ENCODE measurements at places on chromosomes 12 and 14.

DNA sequence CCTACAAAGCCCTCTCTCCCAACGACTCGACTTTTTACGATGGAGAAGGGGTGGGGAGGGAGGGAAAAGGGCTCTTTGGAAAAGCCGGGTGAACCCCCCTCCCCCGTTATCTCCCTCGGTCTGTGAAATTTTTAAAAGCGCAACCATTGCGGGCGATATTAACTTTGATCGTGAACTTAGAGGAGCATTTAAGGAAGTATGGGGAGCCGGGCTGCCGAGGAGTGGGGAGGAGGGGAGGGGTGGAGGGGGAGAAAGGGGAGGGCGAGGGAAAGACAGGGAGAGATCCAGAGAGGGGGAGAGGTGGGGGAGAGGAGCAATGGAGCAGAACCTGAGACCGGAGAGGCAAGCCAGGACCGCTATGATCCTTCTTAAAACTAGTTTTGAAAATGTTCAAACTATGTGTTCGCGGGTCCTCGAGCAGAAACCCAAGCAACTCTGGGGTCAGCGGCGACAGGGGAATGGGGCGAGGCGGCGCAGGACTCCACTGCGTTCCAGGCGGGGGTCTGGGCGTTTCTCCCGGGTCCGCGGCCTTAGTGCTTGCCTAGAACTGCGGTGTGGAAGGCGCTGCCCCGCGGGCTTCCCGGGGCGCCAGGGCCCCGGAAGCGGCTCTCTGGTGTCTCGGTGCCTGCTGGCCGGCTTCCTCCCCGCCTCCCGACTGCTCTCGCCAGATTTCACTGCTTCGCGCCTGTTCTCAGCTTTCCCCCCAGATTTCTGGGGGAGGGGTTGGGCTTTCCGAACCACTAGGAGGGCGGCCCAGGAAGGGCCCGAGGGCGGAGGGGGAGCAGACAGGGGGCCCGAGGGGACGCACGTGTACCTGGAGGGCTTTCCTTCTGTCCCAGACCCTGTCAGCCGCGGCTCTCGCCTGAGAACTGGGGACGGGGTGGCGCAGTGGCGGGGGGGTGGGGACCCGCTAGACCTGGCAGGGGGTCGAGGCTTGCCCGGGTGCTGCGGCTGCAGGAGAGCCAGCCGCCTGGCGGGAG, at the start of gene HOTAIR:
TSS of gene HOTAIR (minus strand) at position 871 of the 980 bp plus-strand sequence.
- DNase-seq = no peak

- no peak for DNase-seq
Measured at GRCh38 chr12:38384816-38385378, 68.3 kb downstream of the ALG10B start.

- DNase-seq = no peak
Measured at GRCh38 chr14:74500417-74501134, 7.0 kb downstream of the ISCA2 start.

DNA sequence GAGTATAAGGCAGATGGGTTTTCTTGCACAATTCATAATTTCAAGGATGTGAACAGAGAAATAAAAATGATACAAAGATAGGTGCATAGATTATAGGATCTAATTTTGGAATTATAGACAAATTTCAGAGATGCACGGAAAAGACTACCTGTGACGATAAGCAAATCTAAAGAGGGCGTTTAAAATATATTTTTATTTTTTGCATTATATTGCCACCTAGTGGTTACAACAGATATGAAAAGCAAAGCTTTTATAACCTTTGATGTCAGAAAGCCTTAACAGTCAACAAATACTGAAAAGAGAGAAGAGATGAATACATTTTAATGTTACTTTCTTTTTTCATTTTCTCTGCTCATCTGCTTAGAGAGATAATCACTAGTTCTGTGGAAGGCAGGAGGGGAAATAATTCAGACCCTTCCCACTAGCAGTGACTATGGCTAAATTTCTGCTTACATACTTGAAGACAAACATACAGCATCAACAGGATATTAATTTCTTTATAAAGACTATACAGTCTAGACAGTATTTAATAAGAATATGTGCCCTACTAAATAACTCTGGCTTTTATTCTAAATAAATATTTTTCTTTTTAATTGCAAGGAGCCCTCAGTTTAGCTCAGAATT, 46.3 kb downstream of the NTS start:
- no peak for DNase-seq

GRCh38 chr12:130253866-130254265, 83.8 kb upstream of the PIWIL1 start:
- DNase-seq = no peak

DNA sequence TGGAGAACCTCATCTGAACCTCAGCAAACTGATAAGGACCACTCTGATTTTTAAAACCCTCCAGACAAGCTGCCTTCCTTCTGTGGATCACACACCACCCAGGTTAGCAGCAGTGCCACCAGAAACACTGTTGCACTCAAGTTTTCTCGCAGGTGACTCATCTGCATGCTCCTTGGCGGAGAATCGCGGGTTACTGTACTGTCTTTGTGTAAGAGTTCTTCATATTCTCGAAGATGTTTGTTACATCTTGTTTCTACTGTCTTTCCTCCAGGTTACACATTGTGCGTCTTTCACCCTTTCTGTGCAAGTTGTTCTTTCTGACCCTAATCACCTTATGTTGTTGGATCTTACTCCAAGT, 331.2 kb downstream of the CACNA1C start:
- DNase-seq = no peak

- DNase-seq = no peak
Measured at GRCh38 chr12:7339675-7340074, 35.8 kb downstream of the ACSM4 start.

GRCh38 chr14:37695866-37696265, 100.4 kb downstream of the TTC6 start:
- DNase-seq = no peak
